ENCODE measurements at places on chromosomes 12 and 14.

GRCh38 chr14:91946622-91947474, 646 bp downstream of the FBLN5 start:
- DNase-seq: no peak

GRCh38 chr12:13719986-13720385, 261.4 kb downstream of the GRIN2B start:
- no peak for DNase-seq

DNA sequence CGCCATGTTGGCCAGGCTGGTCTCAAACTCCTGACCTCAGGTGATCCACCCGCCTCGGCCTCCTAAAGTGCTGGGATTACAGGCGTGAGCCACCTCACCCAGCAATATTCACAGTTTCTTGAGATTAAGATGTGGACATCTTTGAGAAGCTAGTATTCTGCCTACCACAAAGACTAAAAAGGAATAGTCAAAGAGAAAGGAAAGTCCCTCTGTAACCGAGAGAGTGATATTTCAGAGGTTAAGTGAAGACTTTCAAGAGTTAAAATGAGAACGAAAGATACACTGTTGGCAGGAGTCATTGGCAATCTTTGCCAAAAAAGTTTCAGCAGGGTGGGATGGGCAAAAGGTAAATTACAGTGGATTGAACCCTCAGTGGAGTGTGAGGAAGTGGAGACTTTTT, 15.6 kb downstream of the DGKA start:
- no peak for DNase-seq

GRCh38 chr14:63512861-63513260, 30.3 kb downstream of the PPP2R5E start:
- DNase-seq: no peak

DNA sequence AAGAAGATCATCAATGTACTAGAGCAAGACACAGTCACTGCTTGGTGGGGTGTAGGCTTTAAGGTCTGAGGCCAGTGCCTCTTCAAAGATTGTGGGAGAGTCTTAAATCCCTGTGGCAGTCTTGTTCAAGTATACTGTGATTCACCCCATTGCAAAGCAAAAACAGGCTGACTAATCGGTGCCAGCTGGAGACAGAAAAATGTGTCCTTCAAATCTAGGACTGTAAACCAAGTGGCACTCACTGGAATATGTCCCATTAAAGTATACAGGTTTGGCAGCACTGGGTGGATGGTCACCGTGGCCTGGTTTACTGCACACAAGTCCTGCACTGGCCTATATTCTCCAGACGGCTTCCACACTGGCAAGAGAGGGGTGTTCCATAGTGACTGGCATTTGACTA, 1315.3 kb downstream of the TMEM121 start:
- DNase-seq: no peak

DNA sequence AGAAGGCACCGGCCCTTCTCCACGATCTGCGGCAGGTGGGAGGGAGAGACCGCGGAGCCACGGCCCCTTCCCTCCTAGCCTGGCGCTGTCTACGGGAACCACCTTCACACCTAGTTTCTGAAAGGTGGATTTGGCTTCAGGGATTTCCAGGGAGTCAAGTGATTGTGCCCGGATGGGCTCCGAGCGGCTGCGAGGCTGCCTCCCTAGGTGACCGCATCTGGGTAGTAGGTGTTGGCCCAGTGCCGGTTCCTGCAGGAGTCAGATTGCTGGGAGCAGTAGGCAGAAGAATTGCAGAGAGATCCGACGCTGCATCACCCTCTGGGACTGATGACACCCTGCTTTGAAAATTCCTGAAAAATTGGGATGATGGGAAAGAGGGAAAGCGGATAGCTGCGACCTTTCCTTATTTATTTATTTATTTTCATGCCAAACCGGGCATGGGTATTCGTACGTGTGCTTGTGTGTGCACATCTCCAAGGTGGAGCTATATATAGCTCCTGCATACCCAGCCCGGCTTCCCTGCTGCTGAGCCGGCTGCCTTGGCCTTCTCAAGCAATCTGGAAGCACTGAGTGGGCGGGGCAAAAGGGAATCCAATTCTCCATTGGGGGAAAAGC, 1.1 kb downstream of the CNTN1 start:
- DNase-seq: no peak

DNA sequence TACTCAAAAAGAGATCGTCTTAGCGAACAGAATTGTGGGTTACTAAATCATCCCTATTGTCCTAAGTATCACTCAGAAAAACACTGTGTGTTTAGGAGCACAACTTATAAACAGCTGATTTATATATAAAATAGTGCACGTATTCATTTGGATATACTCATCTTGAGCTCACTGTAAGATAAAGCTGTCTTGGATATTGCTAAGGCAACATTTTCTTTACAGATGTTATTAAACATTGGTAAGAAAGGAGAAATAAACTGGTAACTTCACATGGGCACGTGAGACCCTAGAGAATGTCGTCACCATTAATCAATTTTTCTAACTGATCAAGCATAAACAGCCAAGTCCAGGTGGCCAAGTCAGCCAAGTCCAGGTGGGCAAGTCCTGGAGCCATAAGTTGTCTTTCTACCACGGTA, 1.7 kb downstream of the PAWR start:
- DNase-seq: no peak

GRCh38 chr12:109899783-109900751, at the start of gene TCHP:
TCHP (plus strand) TSS chr12:109900274; CDS start chr12:109903027, 2,753 bp downstream.
- DNase-seq: peak; percentile 73

GRCh38 chr12:119308708-119309456, 25.6 kb upstream of the CCDC60 start:
- no peak for DNase-seq
